ENCODE measurements at places on chromosomes 7 and 10.

DNA sequence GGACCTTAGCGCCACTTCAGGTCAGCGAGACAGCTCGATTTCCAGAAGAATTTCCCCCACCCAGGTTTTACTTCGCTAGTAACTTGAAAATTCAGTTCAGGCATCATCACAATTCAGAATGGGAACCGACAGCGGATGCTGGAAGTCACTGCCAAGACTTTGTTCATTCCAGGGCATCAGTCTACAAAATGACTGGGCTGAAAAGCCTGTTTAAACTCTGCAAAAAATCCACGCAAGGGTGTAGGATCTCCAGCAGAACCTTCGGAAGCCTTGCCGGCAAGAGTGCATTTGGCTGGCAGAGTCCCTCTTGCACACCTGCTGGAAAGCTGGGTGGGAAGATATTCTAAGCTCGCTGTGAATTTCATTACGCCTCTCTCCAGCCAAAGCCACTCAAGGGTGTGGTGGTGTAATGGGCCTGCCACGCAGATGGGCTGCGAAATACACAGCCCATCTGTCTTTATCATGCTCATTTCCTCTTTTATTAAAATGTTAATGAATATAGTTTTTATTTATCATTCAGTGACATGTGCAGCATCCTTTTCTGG, 672.0 kb upstream of the FOXK1 start:
- DNase-seq, result no peak

- DNase-seq, result no peak
Observed at GRCh38 chr7:7577888-7578287, 11.2 kb downstream of the MIOS start.

- no peak for DNase-seq
Observed at GRCh38 chr7:2566890-2567678, 8.3 kb downstream of the IQCE start.

DNA sequence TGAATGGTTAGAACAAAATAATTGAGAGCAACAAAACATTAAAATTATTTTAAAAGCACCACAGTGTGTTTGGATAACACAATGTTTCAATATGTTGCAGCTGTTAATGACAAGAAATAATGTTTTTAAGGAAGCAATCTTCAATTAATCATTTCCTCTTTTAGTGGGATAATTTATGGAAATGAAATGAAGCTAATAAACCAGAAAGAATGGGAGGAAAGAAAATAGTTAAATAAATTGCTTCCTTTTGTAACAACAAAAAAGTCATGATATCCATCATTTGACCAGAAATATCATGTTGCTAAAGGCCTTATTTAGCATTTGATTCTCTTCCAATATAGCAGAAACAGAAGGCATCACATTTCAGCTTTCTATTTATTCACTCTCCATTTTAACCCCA, 224.5 kb downstream of the SEMA3A start:
- no peak for DNase-seq

DNA sequence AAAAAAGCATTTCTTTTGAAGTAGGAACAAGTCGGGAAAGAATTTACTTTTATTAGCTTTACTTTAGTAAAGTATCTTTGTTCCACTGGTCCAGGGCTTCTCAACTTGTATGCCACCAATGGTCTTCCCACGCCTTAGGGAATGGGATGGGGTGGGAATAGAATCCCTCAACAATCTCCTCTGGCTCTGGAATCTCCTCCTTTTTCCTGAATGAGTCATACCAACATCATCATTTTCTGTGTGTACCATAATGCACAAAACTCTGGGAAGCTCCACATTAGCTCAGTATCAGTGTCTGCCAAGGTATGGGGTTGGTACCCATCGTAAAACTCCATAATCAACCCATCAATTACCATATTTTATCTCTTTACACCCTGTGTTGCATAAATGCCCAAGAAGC, 159.4 kb upstream of the BMPER start:
- no peak for DNase-seq

DNA sequence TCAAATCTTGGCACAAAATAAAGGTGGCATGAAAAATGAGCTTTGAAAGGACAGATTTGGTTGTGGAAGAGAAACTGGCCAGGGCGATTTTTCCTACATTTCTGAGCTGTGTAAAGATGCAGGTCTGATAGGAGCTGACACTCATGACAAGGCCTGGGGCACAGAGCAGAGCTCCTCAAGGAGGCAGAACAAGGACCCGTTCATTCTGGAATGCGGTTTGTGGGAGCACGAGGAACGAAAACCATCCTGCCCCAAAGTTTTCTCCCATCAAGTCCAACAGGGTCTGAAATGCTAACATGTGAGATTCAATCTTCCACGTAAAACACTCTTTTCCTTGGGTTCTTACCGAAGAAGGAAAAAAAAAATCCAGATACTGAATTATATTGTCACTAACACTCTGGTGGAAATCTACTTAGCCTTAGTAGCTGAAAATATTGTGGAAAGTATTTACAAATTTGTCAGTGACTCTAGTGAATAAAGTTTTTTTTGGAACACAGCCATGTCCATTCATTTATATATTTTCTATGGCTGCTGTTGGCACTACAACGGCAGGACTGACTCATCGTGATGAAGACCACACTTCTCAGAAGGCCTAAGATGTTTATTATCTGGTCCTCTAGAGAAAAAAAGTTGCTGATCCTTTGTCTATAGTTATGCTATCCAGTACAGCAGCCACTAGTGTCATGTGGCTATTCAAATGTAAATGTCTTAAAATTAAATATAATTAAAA, 215.7 kb downstream of the BAMBI start:
- DNase-seq, result no peak

GRCh38 chr10:8088504-8088903, 34.0 kb downstream of the GATA3 start:
- no peak for DNase-seq

All from cerebellar nuclear complex (tissue), 1 donor.